Activated CD8-positive, alpha-beta memory T cell treated with anti-CD3 and anti-CD28 coated beads for 1 hour (primary cell): ENCODE measurements at places on chromosomes 16 and 17.

- DNase-seq = no peak
These were observed 28.3 kb upstream of the HOXB13 start for GRCh38 chr17:48756830-48757251.

DNA sequence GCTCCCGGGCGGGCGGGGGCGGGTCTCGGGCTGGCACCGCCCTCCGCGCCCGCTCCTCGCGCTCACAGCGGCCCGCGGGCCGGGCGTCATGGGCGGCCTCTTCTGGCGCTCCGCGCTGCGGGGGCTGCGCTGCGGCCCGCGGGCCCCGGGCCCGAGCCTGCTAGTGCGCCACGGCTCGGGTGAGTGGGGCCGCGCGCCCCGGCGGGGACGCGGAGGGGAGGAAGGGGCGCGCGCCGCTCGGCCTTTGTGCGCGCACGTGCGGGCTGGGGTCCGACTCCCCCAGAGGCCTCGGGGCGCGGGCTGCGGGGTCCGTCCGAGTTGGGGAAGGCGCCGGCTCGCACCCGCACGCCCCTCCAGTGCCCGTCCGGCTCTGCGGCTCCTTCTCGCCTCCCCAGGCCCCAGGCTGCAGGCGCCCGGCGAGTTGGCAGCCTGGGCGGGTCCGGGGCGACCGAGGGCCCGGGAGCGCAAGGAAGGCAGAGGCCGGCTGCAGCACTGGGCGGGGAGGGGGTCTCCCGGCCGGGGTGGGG, at the start of gene NME4:
Gene NME4, plus strand, starts transcription at position 65 of the 527 bp plus-strand sequence. Its CDS starts 24 bp downstream, at position 89.
- DNase-seq = no peak

- no peak for DNase-seq
These were observed 282.2 kb upstream of the CDH5 start for GRCh38 chr16:66084306-66084705.

DNA sequence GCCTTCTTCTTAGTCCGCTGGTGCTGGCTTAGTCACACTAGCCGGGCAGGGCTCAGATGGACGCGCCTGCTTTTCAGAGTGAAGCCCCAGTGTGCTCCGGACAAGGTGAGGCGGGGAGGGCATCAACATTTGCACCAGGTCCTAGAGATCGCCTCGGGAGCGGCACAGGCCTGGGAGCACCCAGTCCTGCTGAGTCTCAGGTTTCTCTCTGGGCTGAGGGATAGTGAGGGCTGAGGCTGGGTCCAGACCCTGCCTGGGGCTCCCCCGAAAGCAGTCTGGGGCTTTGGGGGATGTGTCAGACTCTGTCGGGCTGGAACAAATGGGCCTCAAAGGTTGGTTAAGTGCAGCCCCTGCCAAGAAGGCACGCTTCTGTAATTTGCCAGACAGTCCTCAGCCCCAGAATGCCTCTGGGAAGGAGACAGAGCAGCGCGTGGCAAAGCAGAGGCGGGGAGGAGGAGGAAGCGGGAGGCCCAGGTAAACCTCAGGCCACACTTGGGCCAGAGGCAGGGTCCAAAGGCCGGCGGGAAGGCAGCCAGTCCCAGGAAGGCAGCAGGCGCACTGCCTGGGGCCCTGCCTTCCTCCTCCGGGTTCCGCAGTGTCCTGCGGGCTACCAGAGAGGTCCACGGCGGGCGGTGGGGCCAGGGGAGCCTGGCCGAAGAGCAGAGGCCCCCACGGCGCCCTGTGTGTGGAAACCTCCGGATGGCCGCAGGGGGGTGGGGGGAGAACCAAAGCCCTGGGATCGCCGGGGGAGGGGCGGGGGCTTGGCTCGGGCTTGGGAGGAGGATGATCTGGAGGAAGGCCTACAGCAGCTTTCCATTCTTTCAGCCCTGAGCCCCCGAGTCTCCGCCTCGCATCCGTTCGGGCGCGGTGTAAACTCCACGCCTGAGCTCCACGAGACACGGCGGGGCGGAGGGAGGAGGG, 39.5 kb upstream of the ATP2A3 start:
- DNase-seq = no peak

GRCh38 chr16:64991001-64991400, 130.9 kb downstream of the CDH11 start:
- no peak for DNase-seq

DNA sequence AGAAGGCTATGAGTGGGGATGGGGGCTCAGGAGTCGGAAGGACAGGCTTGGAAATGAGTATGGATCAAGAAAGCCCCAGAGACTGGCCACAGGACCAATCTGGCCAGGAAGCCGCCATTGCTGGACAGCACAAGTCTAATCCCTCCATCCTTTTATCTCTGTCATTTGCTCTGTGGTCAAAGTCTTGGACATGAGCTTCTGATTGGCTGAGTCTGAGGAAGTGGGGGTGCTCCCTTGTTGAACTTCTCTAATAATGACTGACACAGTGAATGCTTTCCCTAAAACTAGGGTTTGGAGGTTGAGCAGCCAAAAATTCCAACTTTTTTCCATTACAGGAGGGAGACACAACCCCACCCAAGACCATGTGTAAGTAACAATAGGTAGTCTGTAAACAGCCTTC, 97.4 kb downstream of the MARF1 start:
- DNase-seq = no peak

DNA sequence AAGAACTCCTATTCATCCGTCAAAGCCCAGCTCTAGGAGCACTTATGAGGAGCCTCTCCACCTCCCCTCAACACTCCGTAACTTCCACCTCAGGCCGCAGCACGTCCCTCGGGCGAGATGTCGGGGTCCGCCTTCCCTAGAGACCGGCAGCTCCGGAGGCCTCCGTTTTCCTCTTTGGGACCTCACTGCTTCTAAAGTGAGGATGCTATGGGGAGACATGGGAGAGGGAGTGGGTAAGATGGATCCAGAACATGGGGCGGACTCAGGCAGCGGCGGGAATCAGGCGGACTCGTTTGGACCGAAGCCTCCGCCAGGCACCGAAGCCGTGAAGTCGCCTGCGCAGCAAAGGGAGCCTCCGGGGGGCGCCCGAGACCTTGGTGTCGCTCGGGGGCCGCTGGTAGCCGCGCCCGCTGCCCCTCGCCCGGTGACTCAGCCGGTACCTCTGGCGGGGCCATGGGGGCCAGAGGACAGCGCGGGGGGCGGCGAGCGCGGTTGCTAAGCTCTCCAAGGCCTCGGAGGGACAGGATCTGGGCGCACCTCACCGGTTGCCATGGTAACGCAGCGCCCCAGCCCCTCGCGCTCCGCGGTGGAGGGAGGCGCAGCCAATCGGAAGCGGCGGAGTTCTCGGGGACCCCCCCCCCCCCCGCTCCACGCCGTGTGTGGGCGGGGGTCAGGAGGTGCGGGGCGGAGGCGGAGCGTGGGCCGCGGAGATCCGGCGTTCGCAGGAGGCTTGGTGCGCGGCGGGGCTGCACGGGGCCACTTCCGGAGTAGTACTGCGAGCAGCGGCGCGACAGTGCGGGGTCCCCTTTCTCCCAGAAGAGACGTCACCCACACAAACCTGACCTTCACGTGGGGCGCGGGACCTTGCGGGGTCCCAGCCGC, 1.3 kb upstream of the HIC1 start:
- no peak for DNase-seq

GRCh38 chr17:48577330-48577945, 712 bp downstream of the HOXB4 start:
- no peak for DNase-seq
